ENCODE measurements at places on chromosomes 2 and 18. TPM values are rescaled to one million over a fixed set of nuclear protein-coding genes. Genes with fewer than 3 reads are reported as not detected.

The SERPINB3 gene
- not detected for total RNA-seq

The UGT1A5 gene
- total RNA-seq: not detected

The OTOS gene
- total RNA-seq: not detected

The TUBB8B gene
- total RNA-seq: not detected

The CAVIN2 gene
- not detected for total RNA-seq

The COL4A3 gene
- total RNA-seq: not detected

The SFXN5 gene
- 14.1 TPM for total RNA-seq
